ENCODE measurements at places on chromosomes 6 and 20. TPM values are rescaled to one million over a fixed set of nuclear protein-coding genes. Genes with fewer than 3 reads are reported as not detected.

DNA sequence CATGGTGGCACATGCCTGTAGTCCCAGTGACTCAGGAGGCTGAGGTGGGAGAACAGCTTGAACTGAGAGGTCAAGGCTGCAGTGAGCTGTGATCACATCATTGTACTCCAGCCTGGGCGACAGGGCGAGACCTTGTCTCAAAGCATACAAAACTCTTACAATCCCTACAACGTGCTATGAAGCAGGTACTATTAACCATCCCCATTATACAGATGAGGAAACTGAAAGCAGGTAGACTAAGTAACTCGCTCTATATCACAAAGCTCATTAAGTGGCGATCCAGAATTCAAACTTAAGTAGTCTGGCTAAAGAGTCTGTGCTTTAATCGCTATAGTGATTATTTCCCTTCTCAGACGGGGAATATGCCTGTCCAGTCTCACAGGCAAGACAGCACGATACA lies 54.7 kb downstream of the CDK19 start:
- DNase-seq, result no peak

The DYNLT2 gene
- total RNA-seq, result 2.3 TPM

GRCh38 chr6:136427378-136427717 lies 122.9 kb downstream of the MAP7 start:
- no peak for DNase-seq

- DNase-seq, result no peak
Observed at GRCh38 chr6:158095031-158095430, 73.0 kb downstream of the SERAC1 start.

The PHACTR1 gene
- 2.7 TPM for total RNA-seq

- no peak for DNase-seq
Observed at GRCh38 chr20:44035924-44036323, 121.3 kb downstream of the TOX2 start.

The MUCL3 gene
- not detected for total RNA-seq

- no peak for DNase-seq
Observed at GRCh38 chr6:145924600-145924999, 39.6 kb downstream of the SHPRH start.

The MEA1 gene
- 39.1 TPM for total RNA-seq

DNA sequence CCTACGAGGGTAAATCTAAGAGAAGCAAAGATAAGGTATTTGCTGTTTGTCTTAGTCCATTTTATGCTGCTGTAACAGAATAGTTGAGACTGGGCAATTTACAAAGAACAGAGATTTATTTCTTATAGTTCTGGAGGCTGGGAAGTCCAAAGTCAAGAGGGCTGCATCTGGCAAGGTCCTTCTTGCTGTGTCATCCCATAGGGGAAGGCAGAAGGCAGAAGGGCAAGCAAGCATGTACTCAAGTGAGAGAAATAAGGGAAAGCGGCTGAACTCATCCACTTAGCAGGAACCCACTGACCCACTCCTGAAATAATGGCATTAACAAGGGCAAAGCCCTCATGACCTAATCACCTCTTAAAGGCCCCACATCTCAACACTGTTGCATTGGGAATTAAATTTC lies 102.7 kb downstream of the AGPAT4 start:
- no peak for DNase-seq

GRCh38 chr20:37295595-37295994 lies 6.1 kb downstream of the MANBAL start:
- DNase-seq, result no peak

The PI16 gene
- total RNA-seq, result 6.1 TPM

The RAB22A gene
- total RNA-seq, result 20.2 TPM

The MYB gene
- total RNA-seq, result 82.8 TPM

The RSPH9 gene
- not detected for total RNA-seq

The PPIL6 gene
- total RNA-seq, result 0.67 TPM

DNA sequence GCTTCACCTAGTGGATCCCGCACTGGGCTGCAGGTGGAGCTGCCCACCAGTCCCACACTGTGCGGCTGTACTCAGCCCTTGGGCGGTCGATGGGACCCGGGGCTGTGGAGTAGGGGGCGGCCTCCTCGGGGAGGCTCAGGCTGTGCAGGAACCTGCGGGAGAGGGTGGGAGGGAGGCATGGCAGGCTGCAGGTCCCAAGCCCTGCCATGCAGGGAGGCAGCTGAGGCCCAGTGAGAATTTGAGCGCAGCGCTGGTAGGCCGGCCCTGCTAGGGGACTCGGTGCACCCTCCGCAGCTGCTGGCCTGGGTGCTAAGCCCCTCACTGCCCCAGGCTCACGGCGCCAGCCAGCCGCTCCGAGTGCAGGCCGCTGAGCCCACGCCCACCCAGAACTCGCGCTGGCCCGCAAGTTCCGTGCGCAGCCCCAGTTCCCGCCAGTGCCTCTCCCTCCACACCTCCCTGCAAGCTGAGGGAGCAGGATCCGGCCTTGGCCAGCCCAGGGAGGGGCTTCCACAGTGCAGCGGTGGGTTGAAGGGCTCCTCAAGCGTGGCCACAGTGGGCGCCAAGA lies 1407.6 kb downstream of the EPHA7 start:
- DNase-seq, result peak; percentile 12

The RAMACL gene
- total RNA-seq, result 0.66 TPM

DNA sequence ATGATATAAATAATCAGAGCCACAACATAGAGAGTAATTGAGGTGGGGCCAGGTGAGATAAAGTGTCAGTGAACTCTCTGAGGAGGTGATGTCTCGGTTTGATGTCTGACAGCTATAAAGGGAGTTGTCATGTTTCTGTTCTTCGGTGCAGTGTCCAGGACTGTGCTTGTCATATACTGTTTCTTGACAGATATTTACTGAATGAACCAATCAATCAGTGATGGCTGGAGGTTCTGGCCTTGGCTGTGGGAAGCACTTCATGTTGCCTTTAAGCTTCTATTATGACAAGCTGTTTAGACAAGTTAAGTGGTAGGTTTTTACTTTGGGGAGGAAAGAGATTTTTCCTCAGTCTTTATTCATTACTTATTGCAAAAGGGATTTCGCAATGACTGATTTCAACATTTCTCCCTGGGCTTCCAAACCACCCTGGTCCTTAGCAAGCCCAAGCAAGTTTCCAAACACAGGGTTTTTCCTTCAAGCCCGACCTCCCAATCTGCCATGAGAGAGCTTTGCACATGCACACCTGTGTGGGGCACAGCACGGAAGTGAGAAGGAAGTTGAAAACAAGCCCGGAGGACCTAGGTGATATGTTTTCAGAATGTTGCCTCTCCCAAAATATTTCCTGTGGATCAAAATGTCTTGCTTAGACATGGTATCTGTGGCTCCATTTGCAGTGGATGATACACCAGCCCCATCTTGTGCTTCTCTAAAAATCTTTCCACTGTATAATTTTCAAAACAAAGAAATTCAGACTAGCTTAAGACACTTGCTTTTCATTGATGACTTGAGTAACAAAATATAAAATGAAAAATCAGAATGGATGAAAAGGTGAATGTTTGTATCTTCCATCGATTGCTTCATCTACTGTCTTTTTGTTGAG lies 567.3 kb upstream of the BTBD3 start:
- peak; percentile 9 for DNase-seq

The DYNLT1 gene
- 113 TPM for total RNA-seq

The VWA7 gene
- 5.9 TPM for total RNA-seq

- no peak for DNase-seq
Observed at GRCh38 chr20:59064214-59064722, 21.7 kb upstream of the PRELID3B start.

- DNase-seq, result no peak
Observed at GRCh38 chr6:28802417-28803336, 121.1 kb downstream of the TRIM27 start.

GRCh38 chr6:43070028-43070632 lies 6.0 kb upstream of the PTK7 start:
- no peak for DNase-seq

The BTN1A1 gene
- not detected for total RNA-seq

The MEP1A gene
- 498 TPM for total RNA-seq

GRCh38 chr6:168865-169455 lies 123.3 kb upstream of the DUSP22 start:
- no peak for DNase-seq

DNA sequence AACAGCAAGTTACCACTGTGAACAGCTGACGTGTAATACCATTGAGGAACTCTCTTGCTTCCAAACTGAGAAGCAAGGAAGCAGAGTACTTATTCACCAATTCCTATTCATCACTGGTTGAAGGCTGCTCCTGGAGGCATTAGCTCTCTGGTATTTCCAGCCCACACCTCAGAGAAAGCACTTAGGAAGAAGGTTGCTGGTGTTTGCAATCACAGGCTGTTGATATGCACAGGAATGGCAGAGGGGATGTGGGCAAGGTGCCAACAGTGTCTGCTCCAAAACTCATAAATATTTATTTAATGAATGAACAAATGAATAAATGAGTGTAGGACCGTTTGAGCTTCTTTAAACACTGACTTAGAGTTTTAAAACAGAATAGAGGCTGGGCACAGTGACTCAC lies 6.9 kb upstream of the RRBP1 start:
- DNase-seq, result no peak

The EYS gene
- 0.60 TPM for total RNA-seq

- DNase-seq, result no peak
Observed at GRCh38 chr6:139473231-139473701, 98.8 kb upstream of the CITED2 start.

DNA sequence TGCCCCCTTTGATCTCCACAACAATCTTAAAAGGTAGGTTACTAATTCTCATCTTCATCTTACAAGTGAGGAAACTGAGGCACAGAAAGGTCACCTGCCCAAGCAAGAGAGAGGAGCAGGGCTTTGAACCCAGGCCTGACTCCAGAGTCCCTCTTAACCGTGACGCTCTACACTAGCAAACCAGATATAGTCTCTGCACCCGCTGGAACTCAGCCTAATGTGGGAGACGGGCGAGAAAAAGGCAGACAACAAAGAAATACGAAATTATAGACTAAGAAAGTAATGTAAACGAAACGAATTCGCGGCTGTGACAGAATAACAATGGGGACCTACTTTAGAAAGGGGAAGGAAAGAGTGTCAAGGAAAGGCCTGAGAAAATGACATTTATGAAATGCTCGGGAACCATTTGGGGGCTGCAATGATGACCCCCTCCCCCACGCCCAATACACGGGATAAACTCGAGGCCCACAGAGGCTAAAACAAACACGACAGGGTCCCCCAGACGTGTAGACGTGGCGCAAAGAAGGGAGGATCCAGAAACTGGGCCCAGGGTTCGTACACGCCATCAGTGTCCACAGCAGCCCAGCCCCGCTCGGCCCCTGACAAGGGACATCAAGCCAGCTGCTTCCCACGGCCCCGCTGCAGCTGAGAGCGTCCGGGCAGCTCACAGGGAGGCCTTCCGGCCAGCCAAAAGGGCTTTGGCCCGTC lies 637 bp downstream of the TRPC4AP start:
- DNase-seq, result peak; percentile 22

The MOXD1 gene
- total RNA-seq, result 2.4 TPM

- DNase-seq, result peak; percentile 88
Observed at GRCh38 chr6:34196116-34196832, 40.4 kb upstream of the HMGA1 start.

The MYBL2 gene
- 5.1 TPM for total RNA-seq

GRCh38 chr6:138869398-138869797 lies 73.5 kb downstream of the ECT2L start:
- DNase-seq, result no peak

The CNPY3 gene
- 18.4 TPM for total RNA-seq

- no peak for DNase-seq
Observed at GRCh38 chr6:151317103-151317994, 74.0 kb downstream of the ZBTB2 start.

The GRM1 gene
- total RNA-seq, result not detected

- DNase-seq, result no peak
Observed at GRCh38 chr6:101434601-101435000, 41.1 kb downstream of the GRIK2 start.

The L3MBTL1 gene
- 13.1 TPM for total RNA-seq

- DNase-seq, result no peak
Observed at GRCh38 chr20:46152824-46153586, 34.9 kb downstream of the CD40 start.

The EMILIN3 gene
- 4.0 TPM for total RNA-seq

DNA sequence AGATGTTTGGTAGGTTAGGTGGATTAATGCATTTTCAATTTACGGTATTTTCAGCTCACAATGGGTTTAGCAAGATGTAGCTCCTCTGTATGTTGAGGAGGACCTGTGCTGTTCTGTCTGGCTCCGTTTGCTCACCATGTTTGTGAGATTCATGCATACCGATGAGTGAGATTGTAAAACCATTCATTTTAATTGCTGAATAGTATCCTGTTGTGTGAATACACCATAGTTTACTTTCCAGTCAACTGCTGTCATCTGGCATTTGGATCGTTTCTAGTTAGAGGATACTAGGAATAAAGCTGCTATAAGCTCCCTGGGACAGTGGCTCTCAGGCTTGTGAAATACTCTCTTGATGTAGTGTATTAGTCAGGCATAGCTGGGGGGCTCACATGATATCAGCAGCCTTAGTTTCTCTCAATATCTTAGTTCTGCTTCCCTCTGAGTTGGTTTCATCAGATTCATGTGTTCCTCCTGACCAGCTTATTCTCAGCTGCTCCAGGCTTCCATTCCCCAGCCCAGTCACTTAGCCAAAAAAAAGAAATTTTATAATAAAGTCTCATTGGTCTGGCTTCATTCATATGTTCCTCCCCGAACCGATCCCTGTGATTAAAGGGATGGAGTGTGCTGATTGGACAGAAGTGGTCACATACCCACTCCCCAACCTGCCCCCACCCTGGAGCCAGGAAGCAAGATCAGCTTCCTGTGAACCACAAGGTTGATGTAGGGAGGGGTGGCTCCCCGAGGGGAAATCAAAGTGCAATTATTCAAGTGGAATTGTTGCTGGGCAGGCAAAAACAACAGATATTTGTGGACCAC lies 10.9 kb upstream of the B4GALT5 start:
- no peak for DNase-seq

- no peak for DNase-seq
Observed at GRCh38 chr6:128256095-128256494, 264.3 kb downstream of the PTPRK start.

GRCh38 chr6:130033949-130034348 lies 15.6 kb downstream of the L3MBTL3 start:
- DNase-seq, result no peak

The ZNF391 gene
- 2.2 TPM for total RNA-seq

DNA sequence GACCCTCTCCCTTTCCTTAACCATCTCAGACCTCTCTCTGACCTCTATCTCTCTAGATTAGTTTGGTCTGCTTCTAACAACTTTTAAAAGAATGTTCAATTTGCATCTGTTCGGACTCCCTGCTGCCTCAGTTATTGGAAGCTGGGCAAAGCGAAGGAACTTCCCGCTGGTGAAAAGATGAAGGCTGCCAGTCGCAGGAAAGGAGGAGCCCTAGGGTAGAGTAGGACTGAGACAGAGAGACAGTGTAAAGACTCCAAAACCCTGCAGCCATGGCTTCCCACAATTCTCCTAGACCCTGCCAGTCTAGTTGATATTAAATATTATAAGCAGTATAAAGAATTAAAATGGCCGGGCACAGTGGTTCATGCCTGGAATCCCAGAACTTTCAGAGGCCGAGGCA lies 581.8 kb downstream of the EPM2A start:
- no peak for DNase-seq

The SIRPB2 gene
- 5.4 TPM for total RNA-seq
